Smooth muscle cell of the brain vasculature (primary cell): ENCODE measurements at places on chromosomes 1 and 21.

- DNase-seq, result no peak
Measured at GRCh38 chr1:46489638-46490405, at the start of gene DMBX1. TSS of gene DMBX1 (plus strand) at chr1:46489836. CDS start at chr1:46507011, 17,175 bp downstream.

DNA sequence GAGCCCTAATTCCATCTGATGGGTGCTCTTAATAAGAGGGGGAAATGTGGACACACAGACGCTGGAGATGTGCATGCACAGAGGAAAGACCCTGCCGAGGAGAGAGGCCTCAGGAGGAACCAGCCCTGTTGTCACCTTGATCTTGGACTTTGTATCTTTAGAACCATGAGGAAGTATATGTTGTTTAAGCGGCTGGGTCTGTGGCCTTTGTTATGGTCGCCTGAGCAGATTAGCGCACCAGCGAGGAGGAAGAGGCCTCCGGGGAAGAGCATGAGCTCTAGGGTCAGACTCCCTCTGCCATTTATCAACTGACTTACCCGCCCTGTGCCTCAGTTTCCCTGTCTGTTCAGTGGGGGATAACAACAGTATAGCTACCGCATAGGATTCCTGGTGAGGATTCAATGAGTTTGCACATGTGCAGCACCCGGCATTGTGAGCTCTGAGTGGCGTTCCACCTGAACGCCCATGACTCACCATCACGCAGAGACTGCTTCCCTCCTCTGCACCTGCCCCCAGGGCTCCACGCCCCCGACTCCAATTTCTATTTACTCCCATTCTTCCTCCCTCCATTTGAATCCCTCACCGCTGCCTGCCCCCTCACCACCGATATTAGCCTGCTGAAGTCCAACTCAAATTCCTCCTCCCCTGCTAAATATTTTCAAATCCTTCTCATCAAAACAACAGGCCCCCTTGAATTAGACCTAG, 67.2 kb downstream of the ATP5PO start:
- DNase-seq, result no peak

GRCh38 chr21:25862596-25862995, 127.8 kb downstream of the GABPA start:
- DNase-seq, result no peak

DNA sequence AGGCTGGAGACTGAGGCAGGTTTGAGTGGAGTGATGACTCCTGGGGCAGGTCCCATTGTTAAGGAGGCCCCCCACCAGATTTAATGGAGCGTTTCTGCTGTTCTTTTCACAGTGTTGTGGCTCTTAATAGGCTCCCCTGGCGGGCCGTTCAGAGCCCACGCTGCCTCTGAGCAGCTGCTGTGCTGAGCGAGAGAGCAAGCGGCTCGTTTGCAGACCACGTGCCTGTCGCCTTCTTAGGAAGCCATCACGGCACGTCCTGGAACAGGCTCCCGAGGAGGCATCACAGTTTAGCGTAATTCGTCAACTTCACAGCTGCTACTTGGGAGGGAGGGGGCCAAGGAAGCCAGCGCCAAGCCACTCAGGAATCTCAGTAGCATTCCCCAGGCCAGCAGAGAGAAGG, 70.5 kb upstream of the CTTNBP2NL start:
- no peak for DNase-seq

DNA sequence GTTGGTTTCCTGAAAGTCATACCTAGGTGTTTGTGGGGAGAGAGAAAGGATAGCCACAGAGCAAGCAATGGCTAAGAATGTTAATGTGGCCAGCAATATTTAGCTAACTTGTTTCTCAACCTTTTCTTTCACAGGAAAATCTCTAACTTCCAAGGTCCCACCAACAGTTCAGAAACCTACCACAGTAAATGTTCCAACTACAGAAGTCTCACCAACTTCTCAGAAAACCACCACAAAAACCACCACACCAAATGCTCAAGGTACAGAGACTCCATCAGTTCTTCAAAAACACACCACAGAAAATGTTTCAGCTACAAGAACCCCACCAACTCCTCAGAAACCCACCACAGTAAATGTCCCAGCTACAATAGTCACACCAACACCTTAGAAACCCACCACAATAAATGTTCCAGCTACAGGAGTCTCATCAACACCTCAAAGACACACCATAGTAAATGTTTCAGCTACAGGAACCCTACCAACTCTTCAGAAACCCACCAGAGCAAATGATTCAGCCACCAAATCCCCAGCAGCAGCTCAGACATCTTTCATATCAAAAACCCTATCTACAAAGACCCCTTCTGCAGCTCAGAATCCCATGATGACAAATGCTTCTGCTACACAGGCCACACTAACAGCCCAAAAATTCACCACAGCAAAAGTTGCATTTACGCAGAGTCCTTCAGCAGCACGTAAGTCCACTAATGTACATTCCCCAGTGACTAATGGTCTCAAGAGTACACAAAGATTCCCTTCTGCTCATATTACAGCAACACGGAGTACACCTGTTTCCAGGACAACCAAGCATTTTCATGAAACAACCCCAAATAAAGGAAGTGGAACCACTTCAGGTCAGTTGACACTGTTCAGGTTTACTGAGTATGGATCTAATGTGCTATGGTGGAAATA, 15.3 kb downstream of the CD55 start:
- DNase-seq, result no peak

DNA sequence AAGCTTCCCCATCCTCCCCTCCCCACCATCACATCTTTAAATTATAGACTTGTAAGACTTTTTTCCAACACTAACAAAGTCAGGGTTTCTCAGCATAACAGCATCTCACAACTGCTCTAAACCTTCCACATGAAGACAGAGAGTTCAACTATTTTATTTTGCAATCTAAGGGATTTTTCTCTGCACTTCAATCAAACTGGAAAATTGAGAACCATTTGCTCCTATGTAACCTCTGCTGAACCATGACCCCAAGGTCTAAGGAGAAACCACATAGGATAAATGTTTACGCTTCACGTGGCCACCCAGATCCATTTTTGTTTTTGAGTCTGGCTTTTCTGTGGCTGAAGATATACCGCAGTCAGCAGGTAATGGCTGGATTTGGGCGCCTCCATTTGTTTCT, 13.2 kb downstream of the ERRFI1 start:
- no peak for DNase-seq

DNA sequence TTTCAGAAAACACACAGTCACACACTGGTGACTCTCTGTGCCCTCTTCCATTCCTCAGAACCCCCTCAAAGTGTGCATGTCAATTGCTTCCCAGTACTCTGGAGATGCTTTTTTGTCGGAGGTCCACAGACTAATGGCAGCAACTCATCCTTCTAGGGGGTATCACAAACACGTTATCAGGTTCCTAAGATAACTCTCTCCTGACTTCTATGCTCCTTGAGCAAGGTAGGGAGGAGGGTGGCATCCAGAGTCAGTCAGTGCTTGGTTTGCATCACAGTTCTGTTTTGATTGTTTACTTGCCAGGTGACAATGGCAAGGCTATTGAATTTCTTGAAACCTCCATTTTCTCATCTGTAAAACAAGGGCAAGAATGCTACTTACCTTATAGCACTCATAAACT, 39.4 kb upstream of the DYNLT5 start:
- no peak for DNase-seq

DNA sequence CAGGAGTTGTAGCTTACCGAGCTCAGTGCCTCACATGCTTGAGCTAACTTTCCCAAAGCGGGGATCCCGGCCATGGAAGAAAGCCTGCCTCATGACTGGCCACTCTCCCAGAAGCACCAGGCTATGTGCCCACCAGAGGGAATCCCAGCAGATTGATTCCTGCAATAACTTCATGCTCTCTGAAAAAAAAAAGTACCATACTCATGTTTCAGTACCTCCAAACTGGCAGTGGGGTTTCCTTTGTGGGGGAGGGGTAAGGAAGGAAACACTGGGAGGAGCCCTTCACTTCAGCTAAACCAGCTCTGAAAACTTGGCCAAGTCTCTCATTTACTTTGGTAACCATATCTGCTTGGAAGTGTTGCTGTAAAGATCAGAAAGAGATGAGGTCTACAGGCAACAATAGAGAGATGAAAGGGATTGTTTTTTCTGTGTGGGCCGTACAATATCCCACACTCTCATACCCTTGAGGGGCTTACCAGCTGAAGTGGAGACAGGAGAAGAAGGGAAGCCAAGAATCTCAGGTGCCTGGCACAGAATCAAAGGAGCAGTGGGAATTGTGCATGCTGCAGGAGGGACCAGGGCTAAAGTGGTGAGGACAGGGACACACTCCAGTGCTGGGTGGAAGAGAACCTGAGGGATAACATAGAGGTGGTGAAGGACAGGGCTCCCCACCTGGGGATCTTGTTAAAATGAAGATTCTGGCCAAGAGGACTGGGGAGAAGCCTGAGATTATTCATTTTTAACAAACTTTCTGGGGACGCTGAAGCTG, 42.4 kb upstream of the TACSTD2 start:
- DNase-seq, result no peak

- no peak for DNase-seq
Measured at GRCh38 chr21:16441789-16442188, 712.0 kb downstream of the USP25 start.

DNA sequence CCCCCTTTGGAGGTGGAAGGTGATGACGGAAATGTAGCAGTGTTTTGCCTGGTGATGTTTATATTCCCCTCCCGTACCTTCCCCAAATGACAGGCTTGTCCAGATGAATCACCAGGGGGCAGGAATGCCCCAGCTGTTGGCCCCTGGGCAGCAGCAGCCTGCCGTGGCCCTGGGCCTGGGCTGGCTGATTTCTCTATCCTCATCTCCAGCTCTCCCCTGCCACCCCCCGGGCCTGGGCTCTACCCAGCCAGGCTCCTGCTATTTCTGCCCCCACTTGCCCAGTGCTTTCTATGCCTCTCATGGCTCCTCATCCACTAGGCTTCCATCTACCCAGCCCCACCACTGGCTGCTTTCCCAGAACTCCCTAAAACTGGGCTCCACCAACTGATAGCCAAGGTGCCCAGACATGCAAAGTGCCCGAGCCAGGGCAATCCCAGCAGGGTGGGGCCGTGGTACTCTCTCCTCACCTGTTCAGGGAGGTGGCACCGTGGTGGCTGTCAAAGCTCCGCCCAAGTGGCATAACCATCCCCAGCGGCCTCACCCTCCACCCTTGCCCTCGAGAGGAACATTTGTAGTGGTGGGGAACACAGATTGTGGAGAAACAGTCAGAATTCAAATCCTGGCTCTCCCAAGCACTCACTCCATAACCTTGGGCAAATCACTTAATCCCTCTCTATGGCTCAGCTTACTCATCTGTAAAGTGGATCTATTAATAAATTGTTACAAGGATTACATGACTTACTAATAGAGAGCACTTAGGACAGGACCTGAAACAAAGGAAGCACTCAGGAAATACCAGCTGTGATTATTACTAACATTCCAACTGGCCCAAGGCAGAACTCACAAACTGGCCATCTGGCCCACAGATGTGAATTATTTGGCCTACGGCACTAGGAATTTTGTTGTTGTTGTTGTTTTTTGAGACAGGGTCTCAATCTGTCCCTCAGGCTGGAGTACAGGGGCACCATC, 12.8 kb upstream of the ECE1 start:
- DNase-seq, result no peak

GRCh38 chr1:212648431-212648830, 39.9 kb downstream of the ATF3 start:
- no peak for DNase-seq

GRCh38 chr1:169530448-169530847, 44.7 kb upstream of the SLC19A2 start:
- no peak for DNase-seq

GRCh38 chr1:186183970-186184628, 191.0 kb downstream of the TPR start:
- no peak for DNase-seq

- DNase-seq, result no peak
Measured at GRCh38 chr1:22616571-22616970, 19.9 kb upstream of the C1QA start.

DNA sequence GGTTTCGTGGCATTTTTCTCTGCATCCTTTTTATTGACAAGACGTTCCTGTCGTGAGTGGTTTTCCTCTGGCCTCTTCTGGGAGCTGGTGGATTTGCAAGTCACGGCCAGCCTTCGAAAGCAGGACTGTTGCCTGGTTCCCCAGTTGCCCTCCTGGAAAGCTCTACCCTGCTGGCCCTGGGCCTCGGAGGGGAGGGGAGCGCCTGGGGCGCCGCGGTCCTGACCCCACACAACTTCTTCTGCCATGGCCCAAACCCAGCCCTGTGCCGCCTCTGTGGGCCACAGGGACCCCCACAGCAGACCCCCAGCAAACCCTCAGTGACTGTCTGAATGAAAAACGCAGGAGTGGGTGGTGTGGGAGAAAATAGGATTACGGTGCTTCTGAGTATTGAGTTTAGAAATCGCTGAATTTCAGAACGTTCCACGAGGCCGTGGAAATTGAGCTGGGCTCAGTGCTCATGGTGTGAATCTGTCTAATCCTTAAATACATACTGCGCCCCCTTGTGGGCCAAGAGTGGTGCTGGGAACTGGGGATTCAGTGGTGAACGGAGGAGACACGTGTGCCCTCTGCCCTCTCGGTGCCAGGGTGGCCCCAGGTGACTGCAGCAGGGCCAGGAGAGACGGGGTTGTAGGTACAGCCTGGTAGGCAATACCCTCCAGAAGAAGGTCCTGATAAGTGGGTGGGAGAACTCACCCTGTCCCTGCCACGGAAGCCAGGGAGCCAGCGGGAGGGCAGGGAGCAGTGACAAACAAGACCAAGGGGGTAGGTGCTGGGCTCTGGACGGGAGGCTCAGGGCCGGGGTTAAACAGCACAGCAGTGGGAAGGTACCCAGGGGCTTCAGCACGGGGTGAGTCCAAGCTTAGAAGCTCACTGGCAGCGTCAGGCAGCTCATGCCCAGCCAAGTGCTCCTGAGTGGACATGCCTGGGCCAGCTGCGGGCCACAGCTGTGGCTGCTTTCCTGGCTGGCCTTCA, 101.2 kb upstream of the COL6A1 start:
- peak; percentile 58 for DNase-seq

- DNase-seq, result no peak
Measured at GRCh38 chr1:32971576-32971975, 7.0 kb upstream of the RNF19B start.

- DNase-seq, result peak; percentile 54
Measured at GRCh38 chr1:89065079-89065868, at the start of gene GBP1. TSS of gene GBP1 (minus strand) at chr1:89065208. CDS start at chr1:89063234, 1,974 bp downstream.

DNA sequence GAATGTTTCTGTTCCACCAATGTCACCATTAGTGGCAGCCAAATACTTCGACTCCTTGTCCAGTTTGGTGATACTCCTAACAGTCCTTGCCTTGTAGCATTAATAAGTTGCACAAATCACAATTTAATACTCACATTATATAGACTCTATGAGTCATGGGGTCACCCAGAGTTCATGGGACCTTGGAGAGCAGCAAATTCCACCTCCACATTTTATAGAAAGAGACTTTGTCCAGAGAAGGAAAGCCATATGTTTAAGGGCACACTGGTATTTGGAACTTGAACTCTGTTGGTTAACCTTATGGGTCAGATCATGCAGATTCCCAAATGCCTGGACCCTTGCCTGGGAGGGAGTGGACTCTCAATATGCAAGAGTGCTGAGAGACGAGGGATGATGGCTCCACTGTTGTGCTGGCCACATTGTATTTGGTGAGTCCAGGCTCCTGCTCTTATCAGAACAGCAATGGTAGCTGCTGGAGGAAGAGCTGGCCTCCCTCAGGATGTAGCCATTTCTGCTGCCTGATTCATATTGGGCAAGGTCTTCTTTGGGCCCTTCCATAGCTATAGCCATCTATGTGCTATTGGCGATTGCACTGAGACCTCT, 30.6 kb downstream of the DNAJC6 start:
- no peak for DNase-seq
